Stimulated activated CD4-positive, alpha-beta T cell treated with anti-CD3 and anti-CD28 coated beads, Interleukin-1b, Interleukin-23, amount 100 ng/mL, for 4 hours (primary cell): ENCODE measurements at places on chromosomes 3 and 15.

- DNase-seq = no peak
Measured at GRCh38 chr3:15769256-15769915, 28.4 kb downstream of the ANKRD28 start.

GRCh38 chr15:85356276-85356675 is 24.1 kb upstream of the AKAP13 start:
- DNase-seq = no peak

DNA sequence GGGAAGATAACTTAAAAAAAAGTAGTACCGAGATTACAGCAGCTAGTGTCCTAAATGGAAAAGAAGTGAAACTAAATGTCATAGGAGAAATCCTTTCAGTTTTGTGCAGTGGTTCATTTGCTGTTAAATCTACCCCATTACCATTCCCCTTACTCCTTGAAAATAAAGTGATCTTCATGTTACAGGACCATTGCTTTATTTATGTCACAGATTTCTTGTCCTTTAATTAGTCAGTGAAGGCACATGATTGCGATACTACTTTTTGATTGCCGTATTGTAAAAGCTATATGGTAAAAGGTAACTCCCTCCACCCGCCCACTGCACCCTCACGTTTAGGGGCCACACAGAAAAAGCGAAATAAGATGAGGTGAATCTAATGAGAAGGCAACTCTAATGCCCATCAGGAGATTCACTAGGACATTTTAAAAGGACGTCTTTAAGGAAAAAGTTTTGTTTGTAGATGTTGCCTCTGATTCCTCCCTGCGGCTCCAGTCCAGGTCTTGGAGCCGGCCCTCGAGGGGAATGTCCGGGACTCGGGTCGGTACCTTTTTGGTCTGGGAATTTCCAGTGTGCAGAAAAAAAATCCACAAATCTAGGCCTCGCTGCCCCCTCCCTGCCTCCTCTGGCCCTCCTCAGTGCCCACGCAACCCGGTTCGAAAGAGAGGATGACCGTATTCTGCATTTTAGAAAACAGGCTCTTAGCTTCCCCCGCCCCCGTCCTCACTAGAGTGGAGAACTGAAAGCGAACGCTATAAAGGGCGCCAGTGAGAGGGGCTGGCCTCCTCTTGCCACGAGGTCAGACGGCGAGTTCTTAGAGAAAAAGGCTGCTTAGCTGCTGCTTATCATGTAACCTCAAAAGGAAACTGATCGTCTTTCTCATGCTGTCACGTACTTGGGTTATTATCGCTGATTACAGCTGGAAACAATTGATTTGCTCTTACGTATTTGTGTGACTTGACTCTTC is 21.8 kb upstream of the NFKBIZ start:
- DNase-seq = peak; percentile 70

GRCh38 chr3:111872979-111873378 is 13.9 kb downstream of the PHLDB2 start:
- DNase-seq = no peak

DNA sequence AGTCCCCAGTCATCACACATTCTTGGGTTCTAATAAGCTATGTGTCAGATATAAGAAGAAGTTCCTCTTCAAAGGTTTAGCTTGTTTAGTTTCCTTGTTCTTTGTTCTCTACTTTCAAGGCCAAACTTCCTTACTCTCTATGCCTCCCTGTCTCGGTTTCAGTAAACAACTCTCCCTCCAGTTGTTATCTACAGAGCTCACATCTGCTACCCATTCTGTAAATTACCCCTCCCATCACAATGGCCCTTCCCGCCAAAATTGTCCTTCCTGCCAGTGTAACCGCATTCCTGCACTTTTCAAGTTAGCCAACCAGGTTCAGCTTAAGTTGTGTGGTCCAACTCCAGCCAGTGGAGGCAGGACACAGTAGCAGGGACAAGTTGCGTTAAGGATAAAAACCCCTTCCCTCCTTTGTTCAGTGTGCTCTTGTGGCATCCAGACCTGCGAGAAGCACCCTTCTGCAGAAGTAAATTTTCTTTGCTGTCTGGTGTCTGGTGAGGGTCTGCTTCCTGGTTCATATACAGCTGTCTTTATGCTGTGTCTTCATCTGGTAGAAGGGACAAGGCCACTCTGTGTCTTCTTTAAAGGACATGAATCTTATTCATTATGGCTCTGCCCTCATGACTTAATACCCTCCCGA is 342.1 kb upstream of the GRM7 start:
- no peak for DNase-seq

GRCh38 chr3:134938029-134938525 is 143.0 kb downstream of the EPHB1 start:
- DNase-seq = no peak

DNA sequence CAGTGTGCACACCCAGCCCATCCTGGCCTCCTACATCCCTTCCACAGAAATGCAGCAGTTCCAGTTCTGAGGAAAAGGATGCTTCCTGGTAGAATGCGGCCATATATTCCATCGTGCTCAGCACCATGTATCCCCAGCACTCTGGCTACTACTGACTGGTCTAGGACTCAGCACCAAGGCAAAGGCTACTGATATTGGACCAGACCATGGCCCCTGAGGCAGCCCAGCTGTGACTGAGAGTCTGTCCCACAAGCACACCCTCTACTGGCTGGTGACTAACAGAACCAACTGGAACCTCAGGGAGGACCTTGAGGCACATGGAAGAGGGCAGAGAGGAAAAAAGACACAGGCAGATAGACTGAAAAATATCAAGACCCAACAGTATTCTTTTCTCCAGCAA is 30.0 kb downstream of the TARS3 start:
- no peak for DNase-seq

GRCh38 chr3:28244491-28244890 is 3.1 kb downstream of the CMC1 start:
- DNase-seq = no peak

- DNase-seq = no peak
Measured at GRCh38 chr3:103847081-103848062, 1412.6 kb downstream of the ZPLD1 start.

DNA sequence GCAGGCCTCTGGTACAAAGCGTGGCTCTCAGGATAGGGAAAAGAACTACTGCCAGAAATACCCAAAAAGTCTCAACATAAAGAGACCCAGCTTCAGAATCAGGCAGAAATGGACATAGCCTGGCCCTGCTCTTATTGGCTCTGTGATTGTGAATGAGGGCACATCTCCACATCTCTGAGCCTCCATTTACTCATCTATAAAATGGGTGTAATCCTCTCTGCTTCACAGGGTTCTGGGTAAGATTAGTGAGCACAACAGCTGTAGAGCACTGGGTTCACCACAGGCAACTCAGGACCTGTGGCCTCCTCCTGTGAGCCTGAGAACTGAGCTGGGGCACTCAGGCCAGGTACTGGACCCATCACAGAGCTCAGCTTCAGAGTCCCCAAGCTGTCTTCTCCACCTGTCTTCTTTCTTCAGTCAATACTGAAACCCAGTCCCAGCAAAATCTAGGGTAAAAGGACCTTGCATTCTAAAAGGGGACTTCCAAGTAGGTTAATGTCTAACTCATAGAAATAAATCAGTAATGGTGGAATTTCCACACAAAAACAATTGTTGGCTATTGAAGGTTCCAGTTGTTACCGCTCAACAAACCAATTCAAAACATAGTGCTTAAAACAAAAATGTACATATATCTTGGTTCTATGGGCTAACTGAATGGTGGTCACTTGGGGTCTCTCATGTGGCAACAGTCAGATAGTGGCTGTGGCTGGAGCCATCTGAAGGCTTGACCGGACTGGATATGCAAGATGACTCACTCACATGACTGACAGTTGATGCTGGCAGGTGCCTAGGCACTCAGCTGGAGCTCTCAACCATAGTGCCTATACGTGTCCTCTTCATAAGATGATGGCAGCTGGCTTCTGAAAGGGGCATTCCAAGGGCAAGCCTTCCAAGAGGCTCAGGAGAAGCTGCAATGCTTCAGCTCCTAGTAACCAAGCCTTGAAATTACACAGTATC is 47.3 kb downstream of the TRIM42 start:
- DNase-seq = no peak
